ENCODE measurements at places on chromosomes 6 and 20.

DNA sequence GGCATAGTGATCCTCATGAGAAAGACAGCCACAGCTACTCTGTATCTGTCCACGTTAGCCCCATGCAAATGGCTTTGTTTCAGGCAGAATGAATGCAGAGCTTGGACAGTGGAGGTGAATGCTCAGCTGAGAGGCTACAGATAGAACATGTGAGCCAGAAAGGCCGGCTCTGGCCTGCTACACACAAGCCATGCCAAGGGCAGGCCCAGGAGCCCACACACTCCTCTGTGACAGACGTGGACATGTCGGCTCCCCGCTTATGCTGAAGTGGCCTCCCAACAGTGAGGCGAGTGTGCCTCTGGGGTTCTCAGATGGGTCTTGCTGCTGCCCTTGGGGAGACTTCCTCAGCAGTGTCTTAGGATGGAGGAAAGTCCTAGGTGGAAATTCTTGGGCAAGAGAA, 159.6 kb downstream of the SYNDIG1 start:
- DNase-seq = no peak

DNA sequence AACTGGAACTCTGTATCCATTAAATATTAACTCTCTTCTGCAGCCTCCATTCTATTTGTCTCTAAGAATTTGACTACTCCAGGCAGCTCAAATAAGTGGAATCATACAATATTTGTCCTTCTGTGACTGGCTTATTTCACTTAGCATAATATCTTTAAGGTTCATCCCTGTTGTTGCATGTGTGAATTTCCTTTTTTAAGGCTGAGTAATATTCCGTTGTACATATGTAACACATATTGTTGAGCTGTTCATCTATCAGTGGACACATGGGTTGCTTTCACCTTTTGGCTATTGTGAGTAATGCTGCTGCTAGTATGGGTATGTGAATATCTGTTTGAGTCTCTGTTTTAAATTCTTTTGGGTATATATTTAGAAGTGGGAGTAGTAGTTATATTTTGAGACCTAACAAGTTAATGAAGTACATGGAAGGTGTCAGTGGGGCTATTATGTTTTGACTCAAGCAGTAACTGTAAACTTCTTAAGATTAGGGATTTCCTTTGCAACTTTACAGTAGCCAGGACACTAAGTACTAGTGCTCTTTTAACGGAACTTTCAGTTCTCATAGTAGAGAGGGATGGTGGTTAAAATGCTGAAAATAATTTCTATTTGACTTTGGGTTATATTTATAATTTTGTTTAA, 29.7 kb upstream of the TMEM217 start:
- DNase-seq = no peak

GRCh38 chr6:4274382-4275082, 139.2 kb upstream of the ECI2 start:
- DNase-seq = no peak

DNA sequence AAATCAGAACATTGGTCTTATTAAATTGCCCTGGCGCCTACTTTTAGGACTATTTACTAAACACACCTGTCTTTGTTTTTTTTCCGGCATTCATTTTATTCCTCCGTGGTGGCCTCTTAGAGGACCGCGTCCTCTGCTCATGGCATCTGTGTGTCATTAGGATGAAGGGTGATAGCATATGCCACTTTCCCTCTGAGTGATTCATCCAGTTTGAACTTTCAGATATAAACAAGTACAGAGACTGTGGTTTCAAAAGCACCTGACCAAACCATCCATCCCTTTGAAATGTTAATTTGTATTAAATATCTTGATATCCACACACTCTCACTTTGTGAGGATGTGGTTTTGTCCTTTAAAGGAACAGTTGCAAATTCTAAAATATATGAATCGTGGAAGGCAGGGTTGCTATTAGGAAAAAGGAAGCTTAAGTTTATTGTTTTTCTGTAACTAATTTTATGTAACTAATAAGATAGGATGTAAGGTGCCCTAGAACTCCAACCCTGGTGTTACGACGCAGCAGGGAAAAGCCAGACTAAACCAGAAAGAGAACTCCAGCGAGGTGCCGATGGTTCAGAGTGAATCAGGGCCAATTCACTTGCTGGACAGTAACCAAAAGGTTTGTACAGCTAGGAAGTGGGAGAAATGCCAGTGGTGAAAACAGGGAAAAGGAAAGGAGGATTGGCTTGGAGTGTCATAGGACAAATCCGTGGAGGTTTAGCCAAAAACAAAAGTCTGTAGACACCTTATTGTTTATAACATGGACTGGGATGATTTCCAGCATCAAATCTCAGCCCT, 98.7 kb downstream of the SHLD1 start:
- no peak for DNase-seq

DNA sequence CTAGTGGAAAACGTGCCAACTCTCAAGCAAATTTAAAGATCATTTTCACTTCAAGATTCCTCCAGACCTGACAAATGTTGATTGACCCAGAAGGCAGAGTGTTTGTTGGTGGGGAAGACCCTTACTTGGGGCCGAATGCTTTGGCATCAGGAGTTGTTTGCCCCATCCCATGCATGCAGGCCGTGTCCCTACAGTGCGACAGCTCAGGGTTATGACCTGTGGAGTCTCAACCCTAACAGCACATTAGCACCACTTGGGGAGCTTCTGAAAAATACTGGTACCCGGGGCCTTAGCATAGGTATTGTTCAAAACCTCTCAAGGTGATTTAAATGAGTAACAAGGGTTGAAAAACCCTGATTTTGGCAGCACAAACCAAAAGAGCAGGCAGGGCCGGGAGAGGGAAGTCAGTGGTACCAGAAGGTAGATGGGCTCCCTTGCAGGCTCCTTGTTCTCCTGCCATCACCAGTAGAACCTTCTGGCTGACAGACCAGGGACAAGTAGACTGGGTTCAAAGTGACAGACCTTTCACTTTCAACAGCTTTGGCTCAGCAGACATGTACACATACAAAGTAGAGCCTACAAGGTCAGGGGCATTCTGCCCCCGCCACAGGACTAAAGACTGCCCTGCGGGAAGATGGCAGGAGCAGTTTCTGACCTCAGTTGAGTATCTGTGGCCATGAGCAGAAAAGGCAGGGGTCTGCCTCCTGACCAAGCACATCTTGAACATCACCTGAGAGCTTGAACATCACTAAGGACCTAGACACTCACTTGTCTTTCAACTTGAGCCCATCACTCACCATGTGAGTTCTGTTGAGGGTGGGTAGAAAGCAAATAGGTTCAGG, 39.6 kb downstream of the PLCG1 start:
- DNase-seq = no peak

- DNase-seq = no peak
These were observed 6.1 kb upstream of the CCND3 start for GRCh38 chr6:41947581-41948220.

All from activated naive CD8-positive, alpha-beta T cell treated with anti-CD3 and anti-CD28 coated beads, Interleukin-2, amount 10 ng/mL, durations not matched to agents 7 days and 5 days (primary cell).